ENCODE measurements at places on chromosomes 4 and X.

DNA sequence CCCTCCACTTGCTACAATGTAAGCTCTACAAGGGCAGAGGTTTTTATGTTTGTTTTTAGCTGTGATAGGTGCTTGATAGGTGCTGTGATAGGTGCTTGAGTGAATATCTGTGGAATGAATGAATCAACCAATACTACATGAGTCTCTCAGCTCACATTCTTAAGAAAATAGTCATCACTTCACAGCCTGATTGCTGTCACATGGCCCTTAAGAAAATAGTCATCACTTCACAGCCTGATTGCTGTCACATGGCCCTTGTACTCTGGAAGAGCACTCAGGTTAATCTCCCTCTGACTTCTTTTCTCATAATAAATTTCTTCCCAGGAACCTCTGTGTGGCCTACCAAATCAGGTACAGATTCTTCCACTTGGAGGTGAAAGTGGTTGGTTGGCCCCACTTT is 335.2 kb downstream of the TENM3 start:
- DNase-seq = no peak

GRCh38 chr4:185054272-185054671 is 36.0 kb downstream of the HELT start:
- DNase-seq = no peak

GRCh38 chrX:17030580-17031270 is 84.3 kb downstream of the REPS2 start:
- DNase-seq = no peak

- no peak for DNase-seq
These were observed 52.6 kb downstream of the SHROOM3 start for GRCh38 chr4:76487621-76488020.

- no peak for DNase-seq
These were observed 307.0 kb upstream of the HS3ST1 start for GRCh38 chr4:11735651-11736050.

GRCh38 chr4:188130355-188130754 is 8.9 kb upstream of the TRIML1 start:
- no peak for DNase-seq

- DNase-seq = no peak
These were observed 261.9 kb downstream of the CBLL2 start for GRCh38 chrX:22534643-22535042.

GRCh38 chr4:67996127-67996526 is 32.8 kb upstream of the TMPRSS11A start:
- DNase-seq = no peak

- DNase-seq = no peak
These were observed 143.1 kb downstream of the C4orf33 start for GRCh38 chr4:129239088-129239487.

GRCh38 chr4:152976212-152976761 is 40.2 kb downstream of the FHDC1 start:
- DNase-seq = no peak

DNA sequence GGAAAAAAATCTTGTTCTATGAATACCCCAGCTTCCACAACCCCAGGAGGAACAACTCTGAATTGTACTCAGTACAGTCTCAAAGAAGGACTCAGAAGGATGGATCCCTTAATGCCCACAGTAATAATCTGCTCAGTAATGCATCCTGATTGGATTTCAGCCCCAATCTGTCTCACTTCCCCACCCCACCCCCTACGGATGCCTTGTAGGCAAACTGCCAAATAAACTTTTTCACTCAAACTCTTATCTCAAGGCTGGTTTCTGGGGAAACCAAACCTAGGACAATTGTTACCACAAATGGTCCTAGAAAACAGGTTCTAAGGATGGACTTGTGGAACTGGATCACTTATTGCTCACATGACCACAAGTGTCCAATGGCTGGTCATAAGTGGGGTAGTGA is 1021.8 kb upstream of the INTU start:
- DNase-seq = no peak

All from hematopoietic multipotent progenitor cell treated with erythropoietin and hydrocortisone succinate and interleukin-3 and kit ligand, for 6 days (in vitro differentiated cells).